ENCODE measurements at places on chromosomes 7 and 10. TPM values are rescaled to one million over a fixed set of nuclear protein-coding genes. Genes with fewer than 3 reads are reported as not detected.

Gene RTKN2
- 0.91 TPM for total RNA-seq

Gene CCDC136
- 2.2 TPM for total RNA-seq

Gene GRM3
- not detected for total RNA-seq

Gene DDIT4
- 190 TPM for total RNA-seq

Gene TMEM270
- total RNA-seq = not detected

Gene HECTD2
- total RNA-seq = 2.7 TPM

Gene SDK1
- 0.72 TPM for total RNA-seq

Gene LRRC4
- not detected for total RNA-seq

Gene NEBL
- total RNA-seq = 8.5 TPM

Gene ENO4
- 0.14 TPM for total RNA-seq

Gene NKX6-2
- 0.46 TPM for total RNA-seq

Gene HOXA10
- 7.1 TPM for total RNA-seq

Gene DPP6
- not detected for total RNA-seq

Gene C10orf143
- total RNA-seq = 0.27 TPM

Gene LIPN
- not detected for total RNA-seq

Gene ZNF503
- total RNA-seq = 11.0 TPM

Gene PPP1R3A
- not detected for total RNA-seq

Gene CCDC146
- total RNA-seq = 0.48 TPM

Gene KCND2
- not detected for total RNA-seq

Gene DRGX
- total RNA-seq = not detected

Gene CCL24
- total RNA-seq = not detected

Gene HPSE2
- not detected for total RNA-seq

Gene LMBR1
- 26.6 TPM for total RNA-seq

Gene NXPH1
- total RNA-seq = not detected

Gene SH2D4B
- total RNA-seq = 0.10 TPM

Gene NKX1-2
- 0.06 TPM for total RNA-seq

Gene ELN
- 0.13 TPM for total RNA-seq

Gene TLX1
- total RNA-seq = not detected

Gene ZMIZ1
- total RNA-seq = 53.4 TPM

Gene AUTS2
- 2.7 TPM for total RNA-seq

Gene SEPHS1
- 58.3 TPM for total RNA-seq
